ENCODE measurements at places on chromosomes 13 and 19.

DNA sequence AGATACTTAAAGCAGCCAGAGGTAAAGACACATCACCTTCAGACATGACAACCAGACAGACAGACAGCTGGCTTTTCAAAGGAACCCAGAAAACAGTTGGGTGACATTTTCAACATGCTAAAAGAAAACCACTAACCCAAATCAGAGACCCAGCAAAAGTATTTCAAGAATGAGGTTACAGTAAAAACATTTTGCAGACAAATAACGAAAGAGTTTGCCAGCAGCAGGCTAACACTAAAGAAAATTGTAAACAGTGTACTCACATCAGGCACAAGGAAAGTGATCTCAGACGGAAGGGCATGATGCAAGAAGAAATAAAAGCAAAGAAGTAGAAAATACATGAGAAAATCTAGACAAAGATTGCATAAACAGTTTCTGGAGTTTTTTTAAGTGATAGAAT, 46.4 kb downstream of the AP1M1 start:
- no peak for DNase-seq

GRCh38 chr19:2038284-2039088, 12.6 kb downstream of the MKNK2 start:
- DNase-seq: no peak

GRCh38 chr13:72911981-72912380, 130.0 kb downstream of the PIBF1 start:
- DNase-seq: no peak

- DNase-seq: no peak
Observed at GRCh38 chr13:64234255-64234654, 2818.6 kb upstream of the PCDH20 start.

DNA sequence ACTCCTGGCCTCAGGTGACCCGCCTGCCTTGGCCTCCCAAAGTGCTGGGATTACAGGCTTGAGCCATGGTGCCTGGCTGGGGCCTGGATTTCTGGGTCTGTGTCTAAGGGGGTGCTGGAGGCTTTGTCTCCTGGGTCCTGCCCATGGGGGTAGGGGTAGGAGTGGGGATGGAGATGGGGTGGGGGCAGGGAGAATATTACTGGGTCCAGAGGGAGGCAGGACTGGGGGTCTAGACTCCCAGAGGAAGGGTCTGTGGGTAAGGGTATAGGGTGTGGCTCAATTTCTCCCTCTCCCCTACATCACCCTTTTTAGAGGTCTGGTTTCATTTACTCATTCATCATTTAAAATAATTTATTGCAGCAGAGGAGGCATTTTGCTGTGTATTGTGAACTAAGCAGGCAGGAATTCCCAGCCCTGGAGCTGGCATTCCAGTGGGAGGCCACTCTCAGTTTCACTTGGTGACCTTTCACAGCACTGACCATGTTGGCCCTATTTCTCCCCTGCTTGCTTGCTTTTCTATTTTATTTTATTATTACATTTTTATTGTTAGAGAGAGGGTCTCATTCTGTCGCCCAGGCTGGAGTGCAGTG, 810 bp upstream of the NFKBID start:
- peak; percentile 7 for DNase-seq
